ENCODE measurements at places on chromosomes 1 and 21.

DNA sequence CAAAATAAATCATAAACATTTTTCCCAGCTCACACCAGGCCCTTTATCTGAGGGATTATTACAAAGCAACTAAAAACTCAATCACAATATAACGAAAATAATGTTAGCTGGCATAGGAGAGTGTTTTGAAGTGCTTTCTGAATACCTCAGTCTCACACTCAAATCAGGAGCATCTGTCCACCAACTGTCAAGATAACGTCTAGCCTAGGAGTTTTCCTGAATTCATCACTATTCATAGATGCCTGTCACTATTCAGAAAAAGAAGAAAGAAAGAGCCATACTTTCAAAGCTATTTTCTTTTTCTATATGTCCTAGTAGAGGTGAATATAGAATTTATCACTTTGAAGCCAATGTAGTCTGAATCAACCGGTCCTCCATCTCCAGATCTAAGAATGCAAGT, 127.0 kb downstream of the AKT3 start:
- DNase-seq = no peak

DNA sequence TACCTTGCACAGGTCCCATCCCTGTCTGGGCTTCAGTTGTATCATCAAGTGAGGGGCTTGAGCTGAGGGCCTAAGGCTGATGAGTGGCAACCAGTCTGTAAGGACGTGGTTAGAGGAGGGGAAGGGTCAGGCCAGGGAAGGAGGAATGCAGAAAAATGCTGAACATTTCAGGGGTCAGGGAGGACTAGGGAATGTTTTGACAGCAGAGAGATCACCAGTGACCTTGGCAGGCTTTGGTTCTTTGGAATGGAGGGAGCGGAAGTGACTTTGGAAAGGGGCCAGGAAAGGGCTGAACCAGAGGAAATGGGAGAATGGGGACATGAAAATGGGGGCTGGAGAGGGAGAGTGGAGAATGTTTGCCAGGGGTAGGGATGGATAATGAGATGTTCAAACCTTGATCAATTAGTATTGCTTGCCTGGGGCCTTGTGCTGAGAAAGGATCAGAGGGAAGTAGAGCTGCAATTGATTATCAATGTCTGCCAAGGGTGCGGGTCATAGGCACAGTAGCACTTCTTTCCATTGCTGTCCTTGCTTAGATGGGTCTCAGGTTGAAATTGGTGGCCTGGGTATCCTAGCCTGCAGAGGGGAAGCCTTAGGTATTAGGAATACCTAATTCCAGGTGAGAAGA, 7.4 kb downstream of the LDLRAP1 start:
- DNase-seq = no peak

DNA sequence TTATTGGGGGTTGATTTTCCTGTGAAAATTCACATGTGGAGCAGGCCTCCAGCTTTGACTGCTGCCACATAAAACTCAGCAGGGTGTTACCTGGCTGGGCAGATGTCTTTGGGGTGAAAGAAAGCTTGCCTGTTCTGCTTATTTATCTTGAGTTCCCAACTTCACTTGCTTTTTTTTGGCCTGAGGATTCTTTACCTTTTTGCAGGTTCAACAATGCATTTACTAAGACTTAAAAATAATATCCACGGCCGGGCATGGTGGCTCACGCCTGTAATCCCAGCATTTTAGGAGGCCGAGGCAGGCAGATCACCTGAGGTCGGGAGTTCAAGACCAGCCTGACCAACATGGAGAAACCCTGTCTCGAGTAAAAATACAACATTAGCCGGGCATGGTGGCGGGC, 509.1 kb downstream of the KIF26B start:
- no peak for DNase-seq

DNA sequence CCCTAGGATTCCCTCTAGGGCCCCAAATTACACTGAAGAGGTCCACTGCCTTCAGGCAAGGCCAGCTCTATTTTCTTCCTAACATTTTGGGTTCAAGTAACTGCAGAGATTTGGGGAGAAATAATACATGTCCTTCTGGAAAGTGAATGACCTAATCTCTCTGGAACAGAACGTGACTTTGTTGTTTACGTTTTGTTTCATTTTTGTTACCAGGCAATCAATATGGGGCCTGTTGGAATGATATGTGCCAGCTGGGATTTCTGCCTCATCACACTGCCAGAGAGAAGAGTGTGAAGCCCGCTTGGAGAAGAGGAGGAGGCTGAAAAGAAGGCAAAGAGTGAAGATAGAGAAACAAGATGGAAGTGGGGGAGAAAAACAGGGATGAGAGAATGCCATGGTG, 116.7 kb downstream of the FASLG start:
- DNase-seq = no peak

- DNase-seq = peak; percentile 89
Measured at GRCh38 chr1:11478571-11479374, at the start of gene DISP3. Gene DISP3, plus strand, starts transcription at chr1:11479155. Its CDS starts 21,838 bp downstream, at chr1:11500993.

DNA sequence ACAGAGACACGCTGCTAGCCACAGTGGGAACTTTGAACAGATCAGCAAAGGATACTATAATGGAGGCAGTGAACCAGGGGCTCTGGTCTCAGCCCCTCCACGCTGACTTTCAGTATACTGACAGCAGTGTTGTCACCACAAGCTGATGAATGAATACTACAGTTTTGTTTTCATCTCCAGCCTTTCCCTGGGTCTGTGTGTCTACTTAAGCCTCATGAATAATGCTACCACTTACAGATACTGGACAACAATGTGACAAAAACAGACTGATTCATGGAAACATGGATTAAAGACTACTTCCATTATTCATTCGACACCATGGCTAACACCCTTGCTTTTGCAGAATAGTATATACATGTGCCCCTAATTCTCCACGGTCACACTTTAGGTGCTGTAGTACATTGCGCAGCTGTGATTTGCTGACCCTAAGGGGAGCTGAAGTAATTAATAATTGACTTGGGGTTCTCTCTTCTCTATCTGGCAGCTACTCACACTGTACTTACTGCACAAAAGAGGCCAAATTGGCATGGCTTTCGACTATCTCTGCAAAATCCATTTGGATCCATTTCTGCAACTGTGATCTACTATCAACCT, 203.2 kb upstream of the LYPLAL1 start:
- no peak for DNase-seq

DNA sequence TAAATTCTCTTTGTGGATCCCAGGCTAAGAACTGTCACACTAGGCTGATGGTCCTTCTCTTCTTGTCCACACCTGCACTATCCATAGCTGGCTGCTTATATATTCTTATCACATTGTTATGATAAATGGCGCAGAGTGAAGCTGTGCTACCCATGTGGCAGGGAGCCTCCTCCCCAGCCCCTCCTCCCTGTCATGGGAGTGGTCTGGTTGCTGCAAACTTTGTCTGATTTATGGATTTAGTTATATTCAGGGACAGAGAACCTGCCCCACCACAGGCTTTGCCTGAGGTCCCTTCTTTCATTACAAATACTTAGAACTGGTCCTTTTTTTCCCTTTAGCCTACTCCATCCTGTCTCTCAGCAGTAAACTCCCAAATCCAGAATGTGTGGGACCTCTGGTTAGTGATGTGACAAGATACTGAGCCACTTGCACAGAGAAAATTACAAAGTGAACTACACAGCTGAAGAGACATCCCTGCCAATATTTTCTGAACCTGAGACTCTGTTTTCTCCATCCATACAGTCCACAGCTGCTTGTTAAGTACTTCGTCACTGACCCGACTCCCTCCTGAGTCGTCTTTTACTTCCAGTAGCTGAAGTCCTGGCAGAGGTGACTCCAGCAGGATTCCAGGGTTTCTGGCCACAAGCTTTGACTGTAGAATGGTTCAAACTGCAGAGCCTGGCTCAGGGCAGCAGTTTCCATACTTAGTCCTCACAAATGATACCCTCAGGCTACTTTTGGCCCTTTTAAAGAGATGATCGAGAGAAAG, 37.6 kb downstream of the PTGFRN start:
- DNase-seq = no peak

GRCh38 chr1:12163210-12163609, 3.6 kb upstream of the TNFRSF1B start:
- no peak for DNase-seq

DNA sequence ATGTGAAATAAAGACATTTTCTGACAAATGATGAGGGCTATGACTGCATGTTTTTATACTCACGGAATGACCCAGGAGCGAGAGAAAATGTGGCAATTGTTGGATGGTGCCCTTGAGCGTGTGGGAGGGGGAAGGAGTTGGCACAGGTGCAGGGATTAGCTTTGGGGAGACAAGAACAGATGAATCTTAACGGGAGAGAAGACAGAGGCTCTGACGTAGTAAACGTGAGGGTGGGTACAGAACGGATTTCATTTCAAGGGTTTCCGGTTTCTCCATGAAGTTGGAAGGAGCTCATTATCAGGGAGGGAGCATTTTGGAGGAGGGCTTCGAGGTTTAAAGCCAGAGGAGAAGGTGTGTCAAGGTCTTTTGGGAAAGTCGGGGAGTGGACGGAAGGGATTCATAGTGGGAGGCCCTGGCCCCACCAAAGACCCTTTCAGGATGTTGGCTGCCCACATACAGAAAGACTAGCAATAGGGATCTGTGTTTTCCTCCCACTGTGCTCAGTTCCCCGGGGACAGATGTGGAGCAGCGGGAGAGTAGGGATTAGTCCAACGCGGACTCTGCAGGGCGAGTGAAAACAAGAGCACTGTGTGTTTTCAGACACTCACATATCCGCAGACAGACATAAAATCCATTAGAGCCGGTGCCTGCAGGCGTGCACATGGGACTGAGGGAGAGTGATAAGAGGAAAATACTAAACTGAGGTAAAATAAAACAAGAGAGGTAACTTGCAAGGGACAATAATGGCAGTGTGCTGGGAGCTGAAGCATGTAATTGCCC, 584.1 kb downstream of the AJAP1 start:
- no peak for DNase-seq

GRCh38 chr1:110341872-110342331, 2.7 kb downstream of the RBM15 start:
- no peak for DNase-seq

GRCh38 chr1:81414488-81415015, 386.2 kb upstream of the ADGRL2 start:
- DNase-seq = peak; percentile 78

DNA sequence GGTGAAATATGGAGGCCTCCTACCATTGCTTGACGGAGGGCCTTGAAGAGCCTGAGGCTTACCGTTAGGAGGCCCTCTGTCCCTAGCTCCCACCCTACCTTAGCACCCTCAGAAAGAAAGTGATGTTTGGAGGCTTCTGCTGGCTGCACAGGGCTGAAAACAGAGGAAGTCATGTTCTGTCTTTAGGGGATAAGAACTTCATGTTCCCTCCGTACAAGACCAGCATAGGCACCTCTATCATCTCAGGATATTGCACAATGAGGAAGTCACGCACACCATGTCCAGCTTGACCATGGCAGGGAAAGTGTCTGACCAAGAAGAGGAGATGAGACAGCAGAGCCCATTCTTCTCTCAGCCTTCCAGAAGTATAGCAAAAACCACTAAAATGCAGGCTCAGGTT, 13.8 kb downstream of the ADORA3 start:
- no peak for DNase-seq

GRCh38 chr1:12339396-12339795, 109.6 kb downstream of the VPS13D start:
- DNase-seq = no peak

DNA sequence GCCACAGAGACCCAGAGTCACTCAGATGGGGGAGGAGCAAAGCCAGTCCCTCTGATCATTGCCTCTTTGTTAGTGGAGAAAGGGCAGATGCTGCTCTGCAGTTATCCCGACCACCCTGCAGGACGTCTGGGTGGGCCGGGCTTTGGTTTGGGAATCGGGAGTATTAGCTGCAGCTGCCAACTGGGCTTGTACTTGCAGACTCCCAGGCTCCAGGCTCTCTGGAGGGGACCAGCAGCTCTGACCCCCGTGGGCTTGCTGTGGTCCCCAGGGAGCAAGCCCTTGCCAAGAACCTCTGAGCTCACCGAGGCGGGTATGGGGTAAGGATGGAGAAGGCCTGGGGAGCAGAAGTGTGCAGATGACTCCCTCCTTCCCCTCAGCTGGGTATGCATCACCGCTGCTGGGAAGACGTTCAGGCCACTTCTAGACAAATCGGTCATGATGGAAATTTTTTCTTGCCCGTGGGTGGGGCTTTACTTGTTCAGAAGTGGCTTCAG, 21.6 kb downstream of the MAPKAPK2 start:
- peak; percentile 16 for DNase-seq
